Activated T-cell treated with anti-CD3 and anti-CD28 coated beads for 48 hours (primary cell): ENCODE measurements at places on chromosomes 12 and 14.

DNA sequence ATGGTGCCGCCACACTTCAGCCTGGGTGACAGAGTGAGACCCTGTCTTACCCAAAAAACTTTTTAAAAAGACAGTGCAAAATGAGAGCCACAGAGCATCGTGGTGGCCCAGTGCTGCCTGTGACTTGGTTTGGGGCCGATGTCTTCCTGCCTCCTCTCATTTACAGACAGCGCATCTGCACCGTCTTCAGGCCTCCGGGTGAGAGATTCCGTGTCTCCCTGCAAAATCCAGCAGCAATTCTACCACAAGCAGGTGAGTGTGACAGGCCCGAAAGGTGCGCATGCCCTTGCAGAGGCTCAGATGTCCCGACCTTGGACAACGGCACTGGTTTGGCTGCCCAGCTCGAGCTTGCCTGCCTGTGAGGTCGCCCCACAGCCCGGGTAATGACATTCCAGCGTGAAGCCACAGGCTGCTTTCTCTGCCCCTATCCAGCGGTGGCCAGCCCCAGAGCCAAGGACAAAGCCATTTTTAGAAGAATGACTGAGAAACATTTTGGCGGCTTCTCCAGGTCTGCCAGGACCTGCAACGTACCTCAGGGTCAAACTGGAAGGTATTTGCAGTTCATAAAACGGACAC is 70.3 kb upstream of the RFLNA start:
- DNase-seq = no peak

GRCh38 chr12:21354641-21355040 is 18.1 kb upstream of the IAPP start:
- no peak for DNase-seq

GRCh38 chr12:57751432-57751787 is 700 bp downstream of the CDK4 start:
- DNase-seq = no peak

GRCh38 chr12:19220852-19221466 is 91.4 kb downstream of the PLEKHA5 start:
- DNase-seq = no peak

GRCh38 chr14:78950649-78951048 is 780.5 kb downstream of the NRXN3 start:
- no peak for DNase-seq

DNA sequence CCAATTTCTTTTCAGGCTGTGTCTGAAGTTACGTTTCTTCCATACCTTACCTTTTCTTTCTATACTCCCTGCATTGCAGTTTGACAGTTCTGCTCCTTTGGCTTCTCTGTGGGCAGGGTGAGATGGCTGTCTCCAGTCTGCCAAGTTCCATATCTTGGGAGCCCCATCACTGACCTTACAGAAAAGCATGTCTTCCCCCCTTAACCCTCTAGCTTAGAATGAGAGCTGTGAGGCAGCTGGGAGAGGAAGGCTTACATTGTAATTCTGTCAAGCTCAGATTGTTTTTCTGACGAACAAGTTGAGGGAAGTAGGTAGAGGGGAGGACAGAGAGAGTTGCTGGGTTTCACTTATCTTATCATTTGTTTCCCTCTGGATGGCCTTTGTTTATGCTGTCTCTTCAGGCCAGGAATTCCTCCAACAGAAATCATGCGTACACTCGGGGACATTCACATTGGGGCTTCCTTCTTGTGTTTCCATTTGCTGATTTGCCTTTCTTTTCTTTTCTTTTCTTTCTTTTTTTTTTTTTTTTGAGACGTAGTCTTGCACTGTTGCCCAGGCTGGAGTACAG is 9.3 kb downstream of the DAAM1 start:
- DNase-seq = no peak

- no peak for DNase-seq
Observed at GRCh38 chr12:96465896-96466295, 23.5 kb upstream of the CFAP54 start.

DNA sequence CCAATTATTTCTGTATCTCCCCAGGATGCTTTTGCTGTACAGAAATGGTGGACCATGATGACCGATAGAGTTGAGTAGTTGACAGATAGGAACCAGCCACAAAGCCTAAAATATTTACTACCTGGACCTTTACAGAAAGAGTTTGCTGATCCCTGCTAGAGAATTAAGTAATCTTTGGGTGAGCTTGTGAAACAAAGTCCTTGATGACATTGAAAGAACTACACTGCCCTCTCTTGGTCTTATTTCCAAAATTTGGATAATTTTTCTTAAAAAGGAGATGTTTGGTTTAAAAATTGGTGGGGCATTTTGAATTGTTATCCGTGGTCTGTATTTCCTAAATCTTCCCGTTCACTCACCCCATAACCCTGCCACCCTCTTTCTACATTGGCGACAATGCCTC is 13.7 kb upstream of the TCTN1 start:
- no peak for DNase-seq

- DNase-seq = no peak
Observed at GRCh38 chr14:81165188-81165587, 55.6 kb downstream of the GTF2A1 start.

GRCh38 chr14:99725774-99726537 is 41.9 kb downstream of the CYP46A1 start:
- no peak for DNase-seq

DNA sequence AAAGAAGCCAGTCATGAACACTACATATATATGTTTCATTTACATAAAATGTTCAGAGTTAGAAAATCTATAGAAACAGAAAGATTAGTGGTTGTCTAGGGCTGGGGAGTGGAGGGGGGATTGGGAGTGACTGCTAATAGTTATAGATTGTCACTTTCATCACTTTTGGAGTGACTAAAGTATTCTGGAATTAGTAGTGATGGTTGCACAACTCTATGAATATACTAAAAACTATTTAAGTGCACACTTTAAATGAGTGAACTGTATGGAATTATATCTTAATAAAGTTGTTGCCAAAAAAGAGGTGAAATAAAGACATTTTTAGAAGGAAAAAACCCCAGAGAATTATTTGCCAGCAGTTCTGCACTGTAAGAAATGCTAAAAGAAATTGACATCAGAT is 9.5 kb downstream of the CATSPERB start:
- DNase-seq = no peak

DNA sequence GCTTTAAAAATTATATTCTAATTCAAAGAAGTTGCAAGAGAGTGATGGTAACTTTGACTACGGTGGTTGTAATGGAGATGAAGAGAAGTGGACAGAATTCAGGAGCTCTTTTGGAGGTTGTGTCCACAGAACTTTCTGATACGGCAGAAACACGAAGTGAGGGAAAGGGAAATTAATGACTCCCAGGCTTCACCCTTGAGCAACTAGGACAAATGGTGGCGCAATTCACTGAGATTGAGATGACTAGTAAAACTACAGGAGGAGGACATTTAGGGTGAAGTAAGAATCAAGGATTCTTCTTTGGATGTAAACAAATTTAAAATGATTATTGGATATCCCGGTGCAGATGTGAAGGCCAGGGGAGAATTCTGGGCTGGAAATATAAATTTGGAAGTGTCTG is 212.6 kb downstream of the PTPRO start:
- no peak for DNase-seq

DNA sequence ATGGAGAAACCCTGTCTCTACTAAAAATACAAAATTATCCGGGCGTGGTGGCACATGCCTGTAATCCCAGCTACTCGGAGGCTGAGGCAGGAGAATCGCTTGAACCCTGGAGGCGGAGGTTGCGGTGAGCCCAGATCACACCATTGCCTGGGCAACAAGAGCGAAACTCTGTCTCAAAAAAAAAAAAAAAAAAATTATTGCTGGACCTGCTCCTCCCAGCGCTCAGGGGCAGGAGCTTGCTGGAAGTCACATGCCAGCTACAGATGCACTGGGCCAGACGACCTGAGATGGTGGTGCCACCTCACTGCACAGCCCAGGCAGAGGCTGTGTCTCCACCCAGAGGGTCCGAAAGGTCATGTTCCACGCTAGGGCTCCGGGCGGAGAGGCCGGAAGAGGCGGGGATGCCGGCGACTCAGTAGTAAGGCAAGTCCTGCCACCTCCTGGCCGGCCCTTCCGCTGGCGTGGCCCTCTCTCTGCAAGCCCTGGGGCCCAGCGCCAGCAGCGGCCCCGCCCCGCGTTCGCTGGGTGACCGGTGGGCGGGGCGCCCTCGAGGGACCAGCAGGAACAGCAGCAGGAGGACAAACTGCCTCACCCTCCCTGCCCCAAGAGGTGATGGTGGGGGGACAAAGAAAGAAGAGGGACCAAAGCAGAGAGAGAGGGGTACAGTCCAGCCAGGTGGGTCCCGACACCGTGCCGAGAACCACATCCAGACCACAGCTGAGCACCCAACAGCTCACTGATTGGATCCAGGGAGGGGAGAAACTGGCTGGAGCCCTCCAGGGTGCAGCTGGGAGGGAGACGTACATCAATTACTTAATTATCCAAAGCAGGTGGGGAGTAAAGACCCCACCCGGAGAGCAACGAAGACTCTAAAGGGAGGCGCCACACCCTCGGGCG is 3.6 kb upstream of the RHOF start:
- no peak for DNase-seq

- DNase-seq = no peak
Observed at GRCh38 chr14:49895480-49895879, 2.6 kb downstream of the ARF6 start.
